SIG-M5 (cell line): ENCODE measurements at places on chromosomes 7 and 10.

DNA sequence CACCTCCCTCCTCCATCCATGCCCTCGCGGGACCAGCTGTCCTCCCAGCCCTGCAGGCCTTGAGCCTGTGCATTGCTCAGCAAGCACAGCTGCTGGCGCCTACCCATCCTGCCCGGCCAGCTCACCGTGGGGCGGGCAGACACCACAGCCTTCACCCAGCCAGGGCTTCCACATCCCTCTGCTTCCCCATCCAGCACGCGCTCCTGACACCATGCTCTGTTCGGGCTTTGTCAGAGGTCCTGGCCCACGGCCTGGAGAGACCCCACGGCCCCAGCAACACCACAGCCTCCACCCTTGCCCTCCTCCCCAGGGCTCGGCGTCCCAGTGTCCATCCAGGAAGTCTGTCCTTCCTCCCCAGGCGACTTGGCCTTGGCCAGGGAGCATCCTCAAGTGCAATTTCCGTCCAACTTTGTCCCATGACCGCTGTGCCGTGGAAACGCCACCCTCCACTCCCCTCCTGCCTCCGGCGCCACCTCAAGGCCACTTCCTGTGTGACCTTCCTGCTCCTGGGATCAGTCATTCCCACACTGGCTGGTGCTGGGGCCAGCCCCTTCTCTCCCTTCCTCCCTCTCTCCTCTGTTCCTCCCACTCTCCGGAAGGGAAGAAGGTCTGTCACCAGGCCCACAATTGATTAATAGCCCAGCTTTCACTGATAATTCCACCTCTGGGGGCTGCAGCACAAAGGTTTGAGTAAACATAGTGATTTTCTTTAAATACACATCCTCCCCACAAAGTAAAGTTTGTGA is 71.5 kb upstream of the SMNDC1 start:
- DNase-seq, result no peak

GRCh38 chr7:37448011-37448635 is 541 bp downstream of the ELMO1 start:
- DNase-seq, result no peak

DNA sequence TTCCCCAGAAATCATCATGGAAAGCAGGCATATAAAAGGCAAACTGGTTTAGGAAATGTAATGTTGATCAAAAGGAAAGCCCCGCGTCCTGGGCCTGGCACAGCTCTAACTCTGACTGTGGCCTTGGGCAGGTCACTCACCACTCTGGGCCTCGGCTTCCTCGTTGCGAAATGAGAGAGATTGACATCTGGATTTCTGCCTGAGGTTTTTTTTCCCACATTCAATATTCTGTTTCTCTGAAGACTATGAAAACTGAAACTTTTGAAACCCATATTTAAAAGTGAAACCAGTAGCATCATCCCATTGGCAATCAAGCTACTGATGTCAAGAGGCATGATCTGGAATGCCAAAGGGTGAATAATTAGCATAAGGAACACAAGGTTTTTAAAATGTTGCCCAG is 369.7 kb upstream of the NPVF start:
- DNase-seq, result no peak

DNA sequence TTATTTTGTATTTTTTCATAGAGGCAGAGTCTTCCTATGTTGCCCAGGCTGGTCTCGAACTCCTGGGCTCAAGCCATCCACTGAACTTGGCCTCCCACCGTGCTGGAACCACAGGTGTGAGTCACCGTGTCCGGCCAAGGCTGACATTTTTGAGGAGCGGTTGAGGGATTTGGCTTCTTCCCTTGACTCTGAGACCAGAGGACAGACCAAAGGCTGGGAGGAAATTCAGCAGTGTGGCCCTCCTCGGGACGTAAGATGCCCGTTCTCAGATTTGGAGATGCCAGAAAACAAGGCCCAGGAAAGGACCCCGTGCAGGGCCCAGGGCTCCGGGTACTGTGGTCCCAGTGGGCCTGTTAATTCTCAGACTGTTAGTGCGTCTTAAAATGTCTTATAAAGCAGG is 146.2 kb downstream of the WDR37 start:
- DNase-seq, result no peak

DNA sequence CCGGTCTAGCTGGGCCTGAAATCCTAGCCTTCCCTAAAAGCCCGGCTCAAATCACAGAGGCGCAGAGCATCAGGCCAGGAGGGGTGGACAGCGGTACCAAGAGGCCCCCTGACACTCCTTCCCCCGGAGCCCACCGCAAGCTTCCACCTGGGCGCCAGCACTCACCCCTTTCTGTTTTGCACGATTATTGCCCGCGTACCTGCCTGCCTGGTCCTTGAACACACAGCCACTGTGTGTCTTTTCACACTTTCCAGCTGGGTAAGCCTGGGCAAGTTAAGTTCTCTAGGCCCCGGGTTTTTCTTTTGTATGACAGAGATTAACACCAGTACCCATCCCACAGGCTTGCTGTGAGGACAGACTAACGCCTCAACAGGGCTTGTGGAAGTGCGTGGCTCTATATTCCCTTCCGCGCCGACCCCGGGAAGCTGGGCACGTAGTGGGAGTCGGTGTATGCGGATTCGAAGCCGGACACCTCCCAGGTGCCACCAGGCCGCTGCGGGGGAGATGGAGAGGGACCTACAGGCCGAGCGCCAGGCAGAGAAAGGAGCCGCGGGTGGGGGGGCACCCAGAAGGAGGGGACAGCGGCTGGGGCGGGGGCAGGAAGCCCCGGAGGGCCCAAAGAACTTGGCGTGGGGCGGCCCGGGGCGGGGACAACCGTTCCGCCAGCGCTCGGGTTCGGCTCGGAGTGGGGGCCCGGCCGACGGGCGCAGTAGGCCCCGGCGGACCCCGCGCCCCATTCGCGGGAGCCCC is 792 bp downstream of the ZNF746 start:
- no peak for DNase-seq

- DNase-seq, result no peak
Observed at GRCh38 chr10:35341521-35341920, 5.2 kb downstream of the CCNY start.

DNA sequence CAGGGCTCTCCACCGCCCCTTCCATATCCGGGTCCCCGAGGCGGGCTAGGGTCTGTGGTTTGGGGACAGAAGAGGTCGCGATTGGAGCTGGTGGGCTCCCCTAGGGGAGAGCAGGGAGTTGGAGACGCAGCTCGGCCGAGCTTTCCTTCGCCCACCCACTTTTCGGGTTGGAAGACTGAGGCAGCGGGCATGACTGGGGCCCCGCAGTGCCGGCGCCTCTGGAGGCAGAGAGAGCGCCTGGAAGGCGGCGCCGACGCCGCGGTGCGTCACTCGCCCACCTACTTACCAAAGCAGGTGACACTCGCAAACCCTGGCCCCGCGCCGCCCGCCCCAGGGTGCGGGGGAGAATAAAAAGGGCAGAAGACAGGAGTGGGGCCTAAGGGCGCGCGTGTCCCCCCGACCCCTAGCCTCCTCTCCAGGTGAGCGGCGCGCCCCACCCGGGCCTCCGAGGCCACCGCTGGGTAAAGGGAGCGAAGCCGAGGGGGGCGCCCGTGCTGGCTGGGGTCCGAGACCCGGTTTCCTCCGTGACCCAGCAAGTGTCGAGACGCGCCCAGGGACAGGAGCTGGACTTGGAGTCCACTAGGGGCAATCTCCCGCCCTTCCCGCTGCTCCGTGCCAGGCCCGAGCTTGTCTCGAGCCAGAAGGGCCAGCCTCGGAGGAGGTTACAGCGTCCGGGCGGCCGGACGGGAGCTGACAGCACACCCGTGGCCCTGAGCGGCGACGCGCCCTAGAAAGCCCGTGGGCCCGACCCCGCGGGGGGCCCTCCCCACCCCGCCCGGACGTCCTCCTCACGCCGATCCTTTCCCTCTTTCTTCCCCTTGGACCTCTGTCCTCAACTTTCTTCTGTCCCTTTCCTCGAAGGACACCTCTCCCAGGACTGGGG is 34.4 kb upstream of the GRID1 start:
- no peak for DNase-seq

DNA sequence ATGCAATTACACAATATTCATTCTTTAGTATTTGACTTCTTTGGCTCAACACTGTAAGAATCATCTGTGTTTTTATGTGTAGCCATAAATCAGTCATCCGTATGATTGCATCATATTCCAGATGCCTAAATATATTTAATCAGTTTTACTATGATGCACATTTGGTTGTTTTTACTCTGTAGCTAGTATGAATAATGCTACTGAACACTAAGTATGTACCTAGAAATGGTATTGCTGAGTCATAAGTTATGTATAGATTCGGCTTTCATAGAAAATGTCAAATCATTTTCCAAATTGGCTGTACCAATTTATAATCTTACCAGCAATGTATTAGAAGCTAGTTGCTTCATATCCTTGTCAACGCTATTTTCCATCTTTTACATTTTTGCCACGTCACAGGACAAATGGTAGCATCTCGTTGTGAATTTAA is 197.3 kb upstream of the PLXNA4 start:
- DNase-seq, result no peak

GRCh38 chr7:150754951-150755350 is 17.7 kb downstream of the GIMAP5 start:
- no peak for DNase-seq

GRCh38 chr10:29816801-29817558 is 182.2 kb upstream of the SVIL start:
- no peak for DNase-seq

GRCh38 chr10:63434866-63435854 is 30.6 kb downstream of the JMJD1C start:
- DNase-seq, result no peak

DNA sequence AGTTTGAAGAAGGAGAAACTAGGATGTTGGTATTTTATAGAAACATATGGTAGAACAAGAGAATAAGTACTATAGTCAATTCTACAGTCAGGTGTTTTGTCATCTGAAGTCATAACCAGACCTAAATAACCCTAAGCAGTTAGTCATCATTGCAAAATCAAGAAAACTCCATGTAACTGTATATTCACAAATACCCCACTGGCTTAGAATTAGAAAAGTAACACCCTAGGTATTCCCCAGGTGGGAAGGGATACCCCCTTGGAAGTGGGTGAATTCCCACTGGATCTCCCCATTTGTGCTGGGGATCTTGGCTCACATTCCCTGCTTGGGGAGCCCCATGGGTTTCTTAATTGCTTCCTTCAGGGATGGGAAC is 45.9 kb upstream of the ITGB8 start:
- no peak for DNase-seq

DNA sequence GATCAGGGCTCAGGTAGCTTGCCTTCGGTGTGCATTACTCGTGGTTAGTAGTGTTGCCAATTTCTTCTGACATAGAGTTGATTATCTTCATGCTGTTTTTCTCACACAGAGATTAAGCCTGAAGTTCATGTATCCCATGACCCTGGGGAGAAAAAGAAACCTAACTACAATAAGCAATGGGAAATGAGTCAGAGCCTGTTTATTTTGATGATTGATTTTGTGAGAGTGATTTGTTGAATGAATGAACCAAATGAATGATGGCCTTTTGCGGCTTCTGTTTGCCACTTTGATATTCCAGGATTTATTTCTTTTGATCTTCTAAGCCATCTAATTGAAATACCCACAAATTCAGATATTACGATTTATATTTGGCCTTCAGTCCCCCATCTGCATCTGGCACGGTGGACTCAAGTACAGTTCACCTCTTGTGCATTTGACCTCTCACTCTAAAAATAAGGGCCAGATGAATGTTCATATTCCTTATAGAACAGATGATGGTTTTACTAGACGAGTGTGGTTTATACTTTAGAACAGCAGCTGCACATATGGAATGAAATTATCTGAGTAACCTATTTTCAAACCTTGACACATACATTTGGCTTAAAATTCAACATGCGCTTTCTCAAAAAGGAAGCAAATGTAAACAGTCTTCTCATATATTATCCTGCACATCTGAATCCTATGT is 110.7 kb downstream of the PLCE1 start:
- no peak for DNase-seq

DNA sequence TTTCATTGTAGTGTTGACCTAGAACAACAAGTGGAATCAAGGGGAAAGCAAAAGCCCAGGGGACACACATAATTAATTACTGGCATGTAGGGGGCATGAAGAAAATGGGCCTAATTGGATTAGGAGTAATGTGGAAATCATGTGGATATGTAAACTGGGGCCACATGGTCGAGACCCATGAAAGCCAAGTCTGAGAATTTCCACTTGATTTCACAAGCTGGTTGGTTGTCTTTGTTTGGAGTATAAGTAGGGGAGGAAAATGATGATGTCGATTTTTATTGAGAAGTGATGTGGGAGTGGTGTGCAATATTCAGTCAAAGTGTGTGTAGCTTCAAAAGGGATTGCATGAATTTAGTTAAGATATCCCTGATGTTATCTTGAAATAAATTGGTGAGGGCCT is 131.8 kb downstream of the LRRC4 start:
- DNase-seq, result no peak

GRCh38 chr7:106819546-106819945 is 45.5 kb upstream of the PIK3CG start:
- no peak for DNase-seq

DNA sequence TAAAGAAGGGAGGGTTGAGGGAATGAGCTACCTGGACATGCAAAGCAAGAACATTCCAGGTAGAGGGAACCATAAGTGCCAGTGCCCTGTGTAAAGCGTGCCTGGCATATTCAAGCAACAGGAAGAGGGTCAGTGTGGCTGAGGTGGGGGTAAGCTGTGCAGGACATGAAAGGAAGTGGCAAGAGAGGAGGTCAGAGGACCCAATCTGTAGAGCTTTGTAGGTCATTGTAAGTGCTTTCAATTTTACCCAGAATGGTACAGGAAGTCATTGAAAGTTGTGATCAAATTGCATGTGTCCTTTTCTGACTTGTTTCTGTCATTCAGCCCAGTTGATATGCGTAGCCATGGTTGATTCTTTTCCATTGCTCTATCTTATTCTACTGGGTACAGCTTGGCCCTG is 156.6 kb downstream of the NOC3L start:
- DNase-seq, result no peak

GRCh38 chr10:133178357-133179127 is 18.5 kb downstream of the KNDC1 start:
- no peak for DNase-seq

DNA sequence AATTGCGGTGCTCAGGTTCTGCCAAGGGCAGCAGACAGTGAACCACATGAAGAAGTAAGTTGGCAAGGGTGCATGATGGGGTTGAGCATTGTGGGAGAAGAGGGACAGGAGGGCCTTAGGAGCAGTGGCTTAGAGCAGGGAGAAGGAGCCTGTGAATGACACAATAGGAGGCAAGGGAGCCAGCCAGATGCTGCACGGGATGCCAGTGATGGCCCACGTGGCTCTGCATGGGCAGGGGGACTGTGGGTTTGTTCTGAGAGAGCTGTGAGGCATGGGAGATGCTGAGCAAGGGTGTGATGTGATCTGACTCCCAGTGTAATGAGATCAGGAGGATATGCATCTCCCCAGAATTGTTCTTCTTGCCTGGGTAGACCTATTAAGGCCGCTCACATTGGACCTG is 60.9 kb downstream of the C10orf90 start:
- DNase-seq, result no peak

DNA sequence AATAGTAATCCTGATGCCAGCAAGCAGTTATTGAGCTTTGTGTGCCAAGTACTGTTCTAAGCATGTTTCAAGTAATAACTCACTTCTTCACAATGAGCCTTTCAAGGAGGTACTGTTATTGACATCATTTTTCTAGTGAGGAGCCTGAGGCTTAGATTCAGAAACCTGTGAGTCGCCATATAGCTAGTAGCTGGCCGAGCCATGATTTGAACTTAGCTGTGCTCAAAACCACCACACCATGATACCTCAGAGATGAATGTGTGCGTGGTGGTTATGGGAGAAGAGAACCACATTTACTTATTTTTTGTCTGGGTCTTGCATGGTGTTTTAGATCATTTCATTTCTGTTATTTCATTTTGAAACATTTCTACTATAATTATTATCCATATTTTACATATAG is 578.9 kb downstream of the AUTS2 start:
- no peak for DNase-seq

- no peak for DNase-seq
Observed at GRCh38 chr7:47153058-47153457, 428.9 kb downstream of the TNS3 start.
